Articular chondrocyte of knee joint (primary cell): ENCODE measurements at places on chromosomes 1 and 21. TPM values are rescaled to one million over a fixed set of nuclear protein-coding genes. Genes with fewer than 3 reads are reported as not detected.

Gene CDC20
- total RNA-seq = 26.4 and 30.5 TPM in 2 replicates

Gene RNF186
- not detected in 2 replicates for total RNA-seq

Gene CD52
- not detected in 2 replicates for total RNA-seq

Gene ISG15
- total RNA-seq = 22.7 and 38.0 TPM in 2 replicates

Gene FGGY
- total RNA-seq = 25.9 and 27.0 TPM in 2 replicates

Gene PLA2G2F
- total RNA-seq = not detected in 2 replicates

Gene ATP1A4
- total RNA-seq = not detected in 2 replicates

Gene TCHHL1
- total RNA-seq = not detected in 2 replicates

Gene HPCAL4
- total RNA-seq = not detected in 2 replicates

Gene ERO1B
- 5.2 and 6.6 TPM in 2 replicates for total RNA-seq

Gene ARHGEF10L
- 21.7 and 22.3 TPM in 2 replicates for total RNA-seq

Gene OLFML2B
- 21.6 and 32.4 TPM in 2 replicates for total RNA-seq

Gene PARS2
- total RNA-seq = 4.3 and 5.7 TPM in 2 replicates

Gene CHRNB2
- total RNA-seq = under 0.01 TPM in 2 replicates

Gene PRELP
- 19.5 and 28.2 TPM in 2 replicates for total RNA-seq

Gene FAM78B
- 0.26 and 0.32 TPM in 2 replicates for total RNA-seq

Gene FMN2
- 0.26 and 11.8 TPM in 2 replicates for total RNA-seq

Gene TMEM269
- 0.11 TPM in 1 of 2 replicates, not detected in the other for total RNA-seq

Gene VAV3
- total RNA-seq = 1.2 and 4.1 TPM in 2 replicates

Gene ESRRG
- total RNA-seq = under 0.01 TPM in 1 of 2 replicates, not detected in the other

Gene SLC35F3
- not detected in 2 replicates for total RNA-seq

Gene PADI4
- not detected in 2 replicates for total RNA-seq

Gene RIPPLY3
- 0.11 TPM in 1 of 2 replicates, not detected in the other for total RNA-seq

Gene SLC1A7
- under 0.01 and 0.11 TPM in 2 replicates for total RNA-seq
